ENCODE measurements at places on chromosomes 7 and 10.
A peak's percentile ranks its signal among the peaks of the same experiment; 100 is the strongest.

DNA sequence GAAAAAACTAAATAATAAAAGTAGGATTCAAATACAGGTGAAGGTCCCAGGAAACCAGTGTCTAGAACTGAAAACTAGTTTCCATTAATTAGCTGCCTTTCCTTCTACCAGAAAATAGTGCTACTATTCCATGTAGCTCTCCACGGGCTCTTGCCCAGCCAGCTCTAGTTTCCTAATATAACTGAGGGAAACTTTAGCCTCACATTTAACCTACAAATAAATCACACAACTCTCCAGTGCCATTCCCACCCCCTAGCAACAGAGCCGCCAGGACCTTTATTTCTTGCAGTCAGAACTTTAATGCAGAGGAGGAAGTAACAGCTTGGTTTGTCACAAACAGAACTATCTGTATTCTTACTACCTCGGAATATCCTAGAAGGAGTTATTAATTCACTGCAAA is 10.3 kb downstream of the TOMM7 start:
- DNase-seq = no peak

DNA sequence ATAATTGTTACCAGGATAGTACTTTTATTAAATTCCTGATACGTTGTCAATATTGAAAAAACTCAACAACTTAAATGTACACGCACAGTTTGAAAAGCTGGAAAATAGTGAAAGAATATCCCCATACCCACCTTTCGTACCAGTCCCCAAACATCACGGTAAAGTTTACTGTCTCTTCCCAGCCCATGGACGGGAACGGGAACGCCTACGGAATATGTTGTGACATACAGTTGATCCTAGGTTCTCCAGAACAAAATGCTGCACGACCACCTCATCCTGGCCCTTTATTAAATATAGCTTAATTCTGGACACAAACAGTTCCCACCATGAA is 527 bp upstream of the BCAP29 start:
- DNase-seq = no peak

- DNase-seq = no peak
Measured at GRCh38 chr7:43625453-43625852, 42.5 kb downstream of the STK17A start.

DNA sequence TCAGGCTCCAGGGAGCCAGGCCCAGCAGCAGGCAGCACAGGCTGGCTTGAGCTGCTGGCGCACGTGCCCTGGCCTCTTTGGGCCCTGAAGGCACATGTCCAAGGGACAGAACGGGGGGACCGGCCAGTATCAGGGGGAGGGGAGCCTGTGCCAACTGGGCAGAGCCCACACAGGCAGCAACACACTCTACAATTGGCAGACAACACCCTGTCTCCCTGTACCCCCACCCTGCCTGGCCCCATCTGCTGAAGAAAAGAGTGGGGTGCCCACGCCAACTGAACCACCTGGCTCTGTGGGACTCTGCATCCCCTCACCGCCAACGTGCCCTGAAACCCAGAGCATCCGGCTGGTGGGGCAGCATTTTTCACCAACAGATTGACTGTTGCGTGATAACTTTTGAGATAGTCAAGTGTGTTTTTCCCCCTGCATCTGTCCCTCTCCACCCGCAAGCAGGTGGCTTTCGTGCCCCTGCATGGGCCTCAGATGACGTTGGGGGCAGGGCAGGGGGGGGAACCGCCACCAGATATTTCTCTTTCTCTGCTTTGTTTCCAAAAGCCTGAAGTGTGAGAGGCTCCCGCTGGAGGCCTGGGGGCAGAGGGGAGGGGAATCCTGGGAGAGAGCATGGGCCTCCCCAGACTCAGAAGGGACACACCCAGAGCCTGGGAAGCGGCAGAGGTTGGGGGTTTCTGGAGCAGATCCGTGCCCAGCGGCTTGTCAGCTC is 21.8 kb downstream of the SLIT1 start:
- DNase-seq = peak; percentile 68

DNA sequence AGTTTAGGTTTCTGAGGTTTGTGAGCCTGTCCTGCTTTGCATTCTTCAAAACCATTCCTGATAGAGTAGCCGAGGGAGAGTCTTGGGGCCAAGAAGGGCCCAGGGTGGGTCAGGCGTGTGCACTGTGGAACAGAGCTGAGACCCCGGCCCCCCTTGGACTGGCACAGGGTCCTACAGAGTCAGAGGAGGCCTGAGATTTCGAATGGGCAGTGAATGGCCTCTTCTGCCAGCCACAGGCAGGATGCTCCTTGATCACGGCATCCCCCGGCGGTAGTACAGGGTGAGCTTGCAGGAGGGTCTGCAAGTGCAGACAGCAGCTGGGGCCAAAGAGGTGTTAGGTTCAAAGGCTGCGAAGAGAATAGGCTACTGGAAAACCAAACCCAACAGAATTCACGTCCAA is 4.6 kb downstream of the TRIM56 start:
- no peak for DNase-seq

DNA sequence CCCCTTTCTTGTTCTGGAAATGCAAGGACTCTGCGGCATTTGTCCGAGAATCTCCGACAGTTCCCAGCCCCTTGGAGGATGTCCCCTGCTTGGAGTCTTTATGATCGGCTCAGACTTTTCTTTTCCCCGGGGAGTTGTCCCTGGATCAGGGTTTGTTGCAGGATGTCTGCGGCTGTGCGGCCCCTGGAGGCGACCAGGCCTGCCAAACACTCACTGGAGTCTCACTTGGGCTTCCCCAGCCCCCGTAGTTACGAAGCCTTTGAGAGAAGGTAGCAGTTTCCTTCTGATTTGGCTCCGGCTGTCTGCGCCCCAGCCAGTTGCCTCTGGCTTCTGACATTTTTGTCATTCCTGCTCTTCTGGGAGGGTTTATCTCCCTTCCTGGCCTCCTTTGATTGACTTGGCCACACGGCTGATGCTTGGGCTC is 16.1 kb downstream of the COL26A1 start:
- no peak for DNase-seq

DNA sequence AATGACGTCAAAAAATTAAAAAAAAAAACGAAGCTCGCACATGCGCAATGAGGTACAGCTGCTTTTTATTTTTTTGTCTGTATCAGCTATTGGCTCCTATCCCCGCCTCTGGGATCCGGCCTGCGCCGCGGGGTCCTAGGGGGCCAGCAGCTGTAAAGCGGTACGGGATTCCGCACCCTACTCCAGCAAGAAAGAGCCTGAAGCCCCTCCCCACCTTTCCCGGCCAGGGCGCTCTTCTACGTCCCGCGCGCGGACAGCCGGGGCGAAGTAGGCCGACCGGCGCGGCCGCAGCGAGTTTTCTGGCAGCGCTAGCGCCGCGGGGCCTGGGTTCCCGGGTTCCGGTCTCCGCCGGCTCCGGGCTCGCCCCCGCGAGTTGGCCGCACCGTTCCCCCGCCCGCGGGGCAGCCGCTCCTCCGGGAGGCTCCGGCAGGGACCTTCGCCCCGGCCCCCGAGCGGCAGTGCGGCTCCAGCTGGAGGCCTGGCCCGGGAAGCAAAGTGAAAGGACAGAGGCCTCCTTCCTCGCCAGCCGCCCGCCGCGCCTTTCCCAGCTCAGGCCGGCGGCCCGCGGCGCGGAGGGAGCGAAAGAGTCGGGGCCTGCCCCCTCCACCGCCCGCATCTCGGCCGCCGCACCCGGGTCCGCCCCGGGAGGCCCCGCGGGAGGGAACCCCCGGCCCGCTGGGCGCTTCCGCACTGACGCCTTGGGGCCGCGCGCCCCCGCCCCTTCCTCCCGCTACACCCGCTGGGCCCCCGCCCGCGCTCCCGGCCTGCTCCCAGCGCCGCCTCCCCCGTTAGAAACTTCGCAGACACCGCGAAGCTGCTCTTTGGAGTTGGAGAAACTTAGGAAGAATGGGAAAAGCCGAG is 4.7 kb upstream of the SPAG6 start:
- no peak for DNase-seq

- no peak for DNase-seq
Measured at GRCh38 chr7:105487579-105488571, 34.2 kb downstream of the PUS7 start.

DNA sequence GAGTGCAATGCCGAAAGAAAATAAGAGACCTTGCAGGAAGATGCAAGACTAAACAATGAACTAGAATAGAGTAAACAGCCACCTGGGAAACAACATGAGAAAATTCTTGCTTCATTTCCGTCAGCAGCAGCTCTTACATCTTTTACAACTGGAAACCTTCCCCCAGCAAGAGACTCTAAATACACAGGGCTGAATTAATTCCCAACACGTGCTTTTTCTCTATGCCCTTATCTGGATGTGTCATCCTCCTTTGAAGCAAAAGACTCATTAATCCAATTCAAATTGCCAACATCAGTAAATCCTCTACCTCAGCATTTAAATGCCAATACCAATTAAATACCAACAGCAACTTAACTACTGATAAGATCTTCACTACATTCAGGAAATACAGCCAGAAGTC is 99.0 kb upstream of the PDE1C start:
- DNase-seq = no peak

DNA sequence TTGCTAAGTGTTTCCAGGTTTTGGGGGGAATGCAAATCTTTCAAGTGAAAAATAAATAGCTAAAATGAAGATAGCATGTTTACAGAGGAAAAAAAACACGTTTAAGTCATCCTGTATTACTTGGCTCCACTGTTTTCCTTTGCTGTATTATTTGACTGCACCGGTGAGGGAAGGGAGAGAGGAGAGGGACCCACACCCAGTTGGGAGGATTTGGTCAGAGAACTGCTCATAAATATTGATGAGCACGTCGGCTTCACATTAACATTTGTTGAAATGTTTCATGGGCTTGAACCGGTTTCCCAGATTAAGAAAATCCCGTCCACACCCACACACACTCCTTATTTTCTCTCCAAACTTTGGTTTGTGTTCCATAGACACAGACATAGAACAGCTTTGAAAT is 493.8 kb upstream of the MGMT start:
- DNase-seq = no peak

- DNase-seq = no peak
Measured at GRCh38 chr7:158073845-158074840, 513.5 kb downstream of the PTPRN2 start.

DNA sequence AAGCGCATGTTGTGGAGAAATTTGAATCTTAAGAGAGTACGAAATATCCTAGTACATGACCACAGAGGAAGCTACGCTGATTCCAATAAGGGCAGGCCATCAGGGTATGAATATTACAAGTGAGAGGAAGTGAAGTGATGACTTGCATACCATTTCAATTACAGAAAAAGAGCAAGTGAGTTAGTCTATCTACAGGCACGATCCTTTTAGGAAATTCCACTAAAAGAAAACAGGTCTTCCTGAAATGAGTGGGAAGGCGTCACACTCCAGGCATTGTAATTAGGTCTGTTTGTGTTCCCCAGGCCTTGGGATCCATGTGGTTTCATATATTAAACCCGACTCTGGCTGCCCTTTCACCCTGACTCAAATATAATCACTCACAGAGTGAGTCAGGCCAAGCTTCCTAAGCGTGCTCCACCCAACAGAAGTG is 152.5 kb downstream of the SEMA3A start:
- DNase-seq = no peak

DNA sequence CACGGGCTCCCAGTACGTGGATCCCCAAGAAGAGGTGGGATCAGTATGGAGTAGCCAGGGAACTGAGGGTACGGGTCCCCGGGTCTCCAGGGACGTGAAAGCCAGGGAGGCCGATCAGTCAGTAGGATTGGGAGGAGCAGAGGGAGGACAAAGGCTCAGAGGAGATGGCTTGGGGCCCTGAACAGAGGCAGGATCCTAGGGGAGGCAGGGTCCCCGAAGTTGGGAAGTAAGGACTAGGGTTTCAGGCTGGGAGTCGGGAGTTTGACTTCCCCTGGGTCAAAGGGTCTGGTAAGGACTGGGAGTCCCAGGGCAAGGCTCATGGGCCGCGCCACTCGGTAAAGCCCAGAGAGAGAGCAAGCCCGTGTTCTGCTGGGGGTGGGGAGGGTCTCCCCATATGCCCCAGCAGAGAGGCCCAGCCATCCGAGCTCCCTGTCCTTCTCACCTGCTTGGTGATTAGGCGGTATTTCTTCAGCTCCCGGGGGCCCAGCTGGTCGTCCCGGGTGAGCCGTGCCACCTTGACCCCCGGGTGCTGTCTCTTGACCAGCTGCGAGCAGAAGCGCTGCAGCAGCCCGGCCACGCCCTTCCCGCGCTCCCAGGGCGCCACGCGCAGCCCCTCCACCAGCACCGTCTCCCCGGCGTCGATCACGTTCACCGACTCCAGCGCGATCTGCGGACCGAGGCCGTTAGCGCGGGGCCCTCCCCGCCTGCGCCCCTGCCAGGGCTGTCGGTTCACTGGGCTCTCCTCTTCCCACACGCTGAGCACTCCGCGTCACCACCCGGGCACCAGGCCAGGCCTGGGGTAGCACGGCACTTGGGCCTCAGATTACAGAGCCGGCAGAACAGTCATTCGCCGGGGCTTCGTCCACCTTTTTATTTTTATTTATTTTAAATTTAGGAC is 7.0 kb downstream of the NAT16 start:
- no peak for DNase-seq

DNA sequence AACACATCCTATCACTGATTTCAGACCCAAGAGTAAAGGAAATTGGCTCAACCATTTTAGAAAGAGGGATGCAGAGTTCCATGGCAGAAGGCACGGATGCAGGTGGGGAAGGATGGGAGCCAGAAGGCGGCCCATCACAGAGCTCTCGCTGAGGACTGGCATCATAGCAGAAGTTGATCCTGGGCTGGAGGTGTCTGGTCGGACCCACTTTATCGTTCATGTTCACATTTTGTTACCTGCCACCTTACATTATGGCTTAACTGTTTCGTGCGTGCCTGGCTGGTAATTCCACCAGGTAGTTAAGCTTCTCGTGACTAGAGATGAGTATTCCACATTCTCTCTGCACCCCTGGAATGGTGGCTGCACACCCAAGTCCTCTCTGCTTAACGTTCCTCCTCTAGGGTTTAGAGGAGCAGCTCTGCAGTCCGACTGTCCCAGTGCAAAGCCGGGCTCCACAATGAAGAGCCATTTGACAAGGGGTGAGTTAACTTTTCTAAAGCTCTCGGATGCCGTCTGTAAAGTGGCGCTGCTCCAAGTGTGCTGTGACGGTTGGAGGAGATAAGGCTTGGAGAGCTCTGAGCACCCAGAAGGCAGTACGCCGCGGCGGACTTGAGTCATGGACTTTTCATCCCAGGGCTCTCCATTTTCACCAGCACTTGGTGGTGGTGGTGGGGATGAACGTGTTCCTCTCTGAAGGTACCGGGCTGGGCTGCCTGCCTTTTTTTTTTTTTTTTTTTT is 157.1 kb upstream of the SHH start:
- DNase-seq = no peak

DNA sequence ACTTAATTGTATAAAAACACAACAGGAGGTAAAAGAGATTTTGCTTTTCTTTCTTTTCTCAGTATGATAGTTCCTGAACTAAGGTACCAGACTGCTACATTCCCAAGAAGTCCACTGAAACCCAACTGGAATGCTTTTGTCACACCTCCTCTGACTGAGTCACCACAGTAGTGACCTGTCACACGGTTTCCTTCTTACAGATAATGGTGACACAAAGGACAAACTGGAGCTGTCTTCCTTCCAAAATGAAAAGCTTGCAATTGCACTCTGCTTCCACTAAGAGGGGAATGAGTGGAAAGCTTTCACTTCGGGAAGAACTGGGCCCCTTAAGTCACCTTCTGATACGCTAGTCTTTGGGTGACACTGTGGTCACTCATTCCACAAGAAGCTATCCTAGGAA is 122.2 kb downstream of the KMT2E start:
- no peak for DNase-seq

- DNase-seq = no peak
Measured at GRCh38 chr7:87474533-87475358, 734 bp downstream of the ABCB4 start.

GRCh38 chr10:31467791-31468535 is 148.9 kb downstream of the ZEB1 start:
- peak; percentile 62 for DNase-seq
